Stimulated activated CD8-positive, alpha-beta memory T cell treated with anti-CD3 and anti-CD28 coated beads, Interleukin-2, amount 100 ng/mL, for 1 hour (primary cell): ENCODE measurements at places on chromosomes 3 and 15.
A peak's percentile ranks its signal among the peaks of the same experiment; 100 is the strongest.

DNA sequence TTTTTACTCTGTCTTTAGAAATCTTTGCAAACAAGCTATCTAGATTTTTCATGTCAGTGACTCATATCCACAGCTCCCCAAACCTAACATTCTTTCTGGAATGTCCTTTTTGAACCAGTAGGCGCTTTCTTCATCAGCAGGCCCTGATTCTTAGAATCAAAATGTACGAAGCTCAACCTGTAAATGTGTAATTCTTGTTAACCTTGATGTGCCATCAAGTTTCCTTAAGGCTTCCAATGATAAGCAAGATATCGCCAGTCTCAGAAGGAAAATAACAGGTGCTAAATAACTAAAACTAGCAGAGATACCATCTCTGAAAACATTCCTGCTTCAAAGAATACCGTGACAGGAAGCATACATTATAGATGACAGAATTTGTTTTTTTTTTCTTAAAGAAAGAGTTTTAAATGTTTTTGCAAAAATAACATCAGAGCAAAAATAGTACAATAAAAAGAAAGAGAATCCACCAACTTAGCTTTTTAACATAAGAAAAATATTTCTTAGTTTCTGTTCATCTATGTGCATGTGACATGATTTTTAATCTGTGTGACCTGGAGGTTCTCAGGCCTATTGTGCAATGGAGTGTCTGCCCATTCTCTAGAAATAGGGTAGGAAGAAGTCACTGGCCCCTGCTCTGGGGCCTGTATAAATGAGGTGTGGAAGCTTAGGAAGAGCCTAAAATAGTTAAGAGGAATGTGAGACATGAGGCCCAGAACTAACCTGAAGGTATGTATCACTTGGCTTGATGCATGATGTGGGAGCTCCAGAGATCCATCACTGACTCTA, 14.7 kb upstream of the SECISBP2L start:
- DNase-seq = no peak

GRCh38 chr15:70795311-70795665, 31.9 kb upstream of the UACA start:
- no peak for DNase-seq

DNA sequence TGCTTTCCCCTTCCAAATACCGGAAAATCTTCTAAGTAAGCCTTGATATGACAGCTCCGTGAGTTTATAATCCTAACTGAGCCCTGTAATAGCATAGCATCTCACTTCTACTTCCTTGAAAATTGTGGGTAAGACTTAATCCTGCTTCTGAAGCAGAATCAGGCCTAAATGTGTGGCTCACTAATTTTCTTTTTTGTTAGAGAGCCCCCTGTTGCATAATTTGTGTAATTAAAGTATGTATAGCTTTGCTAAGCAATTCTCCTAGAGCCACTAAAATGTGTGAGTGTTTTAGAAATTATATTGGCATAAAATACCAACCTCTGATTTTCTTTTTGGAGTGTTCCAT, 304.4 kb downstream of the FGF12 start:
- DNase-seq = no peak

GRCh38 chr15:57172925-57173324, 203.4 kb upstream of the CGNL1 start:
- DNase-seq = no peak

GRCh38 chr3:7332696-7333095, 471.8 kb downstream of the GRM7 start:
- no peak for DNase-seq

GRCh38 chr3:128794770-128795649, 69.0 kb downstream of the RAB7A start:
- peak; percentile 38 for DNase-seq

- no peak for DNase-seq
These were observed 80.8 kb downstream of the SMAD3 start for GRCh38 chr15:67146234-67146633.
